Thoracic aorta (tissue), 2 donors: ENCODE measurements at places on chromosomes 2 and 18. TPM values are rescaled to one million over a fixed set of nuclear protein-coding genes. Genes with fewer than 3 reads are reported as not detected.

DNA sequence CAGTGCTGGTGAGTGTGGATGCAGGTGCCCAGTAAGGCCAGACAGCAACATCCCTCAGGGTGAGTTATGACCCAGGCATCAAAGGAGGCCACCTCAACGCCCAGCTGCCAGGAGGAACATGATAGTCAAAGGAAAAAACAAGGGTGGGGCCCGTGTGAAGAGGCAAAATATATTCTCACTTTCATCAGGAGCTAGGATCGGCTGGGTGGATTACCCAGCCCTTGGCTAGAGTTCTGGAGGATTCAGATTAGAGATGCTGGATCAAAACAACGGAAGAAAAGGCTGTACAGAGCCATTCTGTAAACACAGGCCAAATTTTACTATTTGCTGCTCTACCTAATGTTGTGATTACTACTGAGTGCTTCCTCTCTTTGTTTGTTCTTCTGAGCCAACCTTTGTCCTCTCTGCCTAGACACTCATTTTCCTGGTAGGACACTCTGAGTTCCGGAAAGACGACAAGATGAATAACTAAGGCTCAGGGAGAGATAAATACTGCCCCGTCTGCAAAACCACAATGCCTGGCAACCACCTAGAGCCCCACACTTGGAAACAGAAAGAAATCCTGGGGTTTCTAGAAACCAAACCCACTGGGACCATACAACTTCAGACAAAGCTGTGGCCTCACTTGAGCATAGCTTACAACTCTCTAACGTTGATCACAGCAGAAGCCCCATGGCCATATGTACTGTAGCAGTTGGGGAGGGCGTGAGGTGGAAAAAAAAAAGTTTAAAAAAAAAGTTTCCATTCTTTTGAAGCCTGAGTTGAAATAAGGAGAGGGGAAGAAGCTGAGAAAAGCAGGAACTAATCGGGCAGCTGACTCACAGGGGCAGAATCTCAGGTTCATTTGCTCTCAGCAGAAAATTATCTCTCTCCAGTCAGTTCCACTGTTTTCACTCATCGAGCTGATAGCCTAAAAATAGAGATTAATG, 17.8 kb upstream of the PMAIP1 start:
- no peak overlapping the region for H3K4me3 ChIP-seq
- H3K27me3 ChIP-seq = no peaks in the 10 kb centered on the region
- no peaks in the 10 kb centered on the region for H3K36me3 ChIP-seq
- no peak overlapping the region for H3K27ac ChIP-seq
- no peaks in the 10 kb centered on the region for H3K4me1 ChIP-seq

The CRYBA2 gene
- not detected for total RNA-seq

The IL1R1 gene
- 65.1 TPM for total RNA-seq

DNA sequence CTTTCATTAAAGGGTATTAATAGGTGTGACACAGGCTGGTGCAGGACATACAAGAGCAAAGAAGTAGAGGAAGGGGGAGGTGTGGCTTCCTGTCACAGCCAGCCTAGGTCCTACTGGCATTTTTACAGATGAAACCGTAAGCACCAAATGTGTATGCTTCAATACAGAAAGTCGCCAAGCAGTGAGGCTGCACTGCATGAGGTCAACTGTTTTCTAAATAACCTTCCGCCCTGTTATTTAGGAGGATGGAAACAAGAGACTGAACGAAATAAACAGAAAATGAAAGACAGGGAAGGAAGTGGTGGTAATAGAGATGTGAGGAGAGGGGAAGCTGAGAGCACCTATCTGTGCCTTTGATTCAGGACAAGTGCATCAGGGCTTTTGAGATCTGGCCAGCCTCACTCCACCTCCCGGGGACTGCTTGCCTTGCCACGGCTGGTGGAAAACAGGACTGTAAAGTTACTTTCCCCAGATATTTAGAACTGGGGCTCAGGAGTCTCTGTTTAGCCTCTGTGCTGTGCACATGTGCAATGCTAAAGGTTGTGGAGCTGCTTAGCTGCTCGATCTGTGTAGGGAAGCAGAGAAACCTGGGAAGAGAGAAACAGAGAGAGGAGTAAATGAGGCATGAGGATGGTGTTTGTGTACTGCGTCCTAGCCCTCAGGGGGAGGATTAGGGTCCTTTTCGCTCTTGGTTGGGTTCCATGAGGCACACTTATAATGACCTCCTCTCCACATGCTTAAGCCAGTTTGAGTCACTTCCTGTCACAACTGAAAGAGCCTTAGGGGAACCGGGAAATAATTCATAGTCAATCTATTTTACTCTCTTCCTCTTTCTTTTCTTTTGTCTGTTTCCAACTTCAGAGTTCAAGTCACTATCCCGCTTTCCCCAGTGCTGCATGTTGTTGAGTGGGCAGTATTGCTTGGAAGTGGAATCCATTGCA, 62.3 kb upstream of the BOD1L2 start:
- H3K36me3 ChIP-seq = no peaks in the 10 kb centered on the region
- DNase-seq = no peak
- no peaks in the 10 kb centered on the region for H3K27me3 ChIP-seq
- H3K27ac ChIP-seq = no peak overlapping the region
- H3K4me1 ChIP-seq = no peaks in the 10 kb centered on the region

The MYOM1 gene
- total RNA-seq = 16.1 TPM
